ENCODE measurements at places on chromosomes 12 and 14.

DNA sequence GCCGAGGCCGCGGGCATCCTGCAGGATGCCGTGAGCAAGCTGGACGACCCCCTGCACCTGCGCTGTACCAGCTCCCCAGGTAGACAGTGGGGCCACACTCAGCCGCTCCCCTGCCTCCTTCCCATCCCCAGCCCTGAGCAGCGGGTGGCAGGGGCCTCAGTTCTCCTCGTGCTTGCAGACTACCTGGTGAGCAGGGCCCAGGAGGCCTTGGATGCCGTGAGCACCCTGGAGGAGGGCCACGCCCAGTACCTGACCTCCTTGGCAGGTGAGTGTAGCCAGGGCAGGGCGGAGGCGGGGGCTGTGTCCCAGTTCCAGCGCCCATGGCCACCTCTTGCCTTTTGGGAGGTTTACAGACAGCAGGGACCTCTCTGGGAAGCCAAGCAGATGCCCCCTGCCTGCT lies 22.9 kb downstream of the HIP1R start:
- no peak for DNase-seq

DNA sequence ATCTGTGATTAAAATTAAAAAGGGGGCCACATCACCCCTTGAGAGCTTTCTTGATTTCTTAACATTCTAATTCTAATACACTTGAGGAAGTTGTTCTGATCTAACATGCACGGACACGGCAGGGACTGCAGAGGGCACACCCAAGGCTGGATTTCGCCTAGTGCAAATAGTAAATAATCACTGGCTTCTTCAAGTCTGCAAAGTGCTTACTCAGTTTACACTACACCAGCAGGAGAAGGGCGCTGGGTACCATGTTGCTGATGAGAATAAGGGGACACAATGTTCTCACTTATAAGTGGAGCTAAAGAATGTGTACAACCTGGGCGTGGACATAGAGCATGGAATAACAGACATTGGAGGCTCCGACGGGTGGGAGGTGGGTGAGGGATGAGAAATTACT lies 34.2 kb downstream of the TBX5 start:
- no peak for DNase-seq

GRCh38 chr14:105335735-105336476 lies 21.4 kb downstream of the PACS2 start:
- no peak for DNase-seq

- DNase-seq = no peak
Observed at GRCh38 chr12:6428326-6428725, 16.4 kb upstream of the CD27 start.

DNA sequence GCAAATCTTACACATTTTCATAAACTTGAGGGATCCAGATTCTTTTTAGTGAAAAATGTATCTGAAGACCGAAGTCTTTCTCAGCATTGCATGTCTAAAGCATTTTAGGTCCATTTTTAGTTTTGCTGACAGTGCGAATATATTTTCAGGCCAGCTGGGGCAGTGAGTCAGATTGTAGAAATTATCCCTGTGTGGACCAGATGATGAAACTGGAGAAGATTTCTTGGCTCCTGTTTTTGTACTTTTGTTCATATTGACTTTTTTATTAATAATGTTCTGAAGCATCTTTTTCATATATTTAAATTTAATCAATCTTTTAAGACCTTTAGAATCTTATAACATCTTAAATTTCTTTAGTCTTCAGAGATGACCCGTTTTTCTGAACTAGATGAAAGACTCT lies 173.1 kb downstream of the FLRT2 start:
- no peak for DNase-seq

DNA sequence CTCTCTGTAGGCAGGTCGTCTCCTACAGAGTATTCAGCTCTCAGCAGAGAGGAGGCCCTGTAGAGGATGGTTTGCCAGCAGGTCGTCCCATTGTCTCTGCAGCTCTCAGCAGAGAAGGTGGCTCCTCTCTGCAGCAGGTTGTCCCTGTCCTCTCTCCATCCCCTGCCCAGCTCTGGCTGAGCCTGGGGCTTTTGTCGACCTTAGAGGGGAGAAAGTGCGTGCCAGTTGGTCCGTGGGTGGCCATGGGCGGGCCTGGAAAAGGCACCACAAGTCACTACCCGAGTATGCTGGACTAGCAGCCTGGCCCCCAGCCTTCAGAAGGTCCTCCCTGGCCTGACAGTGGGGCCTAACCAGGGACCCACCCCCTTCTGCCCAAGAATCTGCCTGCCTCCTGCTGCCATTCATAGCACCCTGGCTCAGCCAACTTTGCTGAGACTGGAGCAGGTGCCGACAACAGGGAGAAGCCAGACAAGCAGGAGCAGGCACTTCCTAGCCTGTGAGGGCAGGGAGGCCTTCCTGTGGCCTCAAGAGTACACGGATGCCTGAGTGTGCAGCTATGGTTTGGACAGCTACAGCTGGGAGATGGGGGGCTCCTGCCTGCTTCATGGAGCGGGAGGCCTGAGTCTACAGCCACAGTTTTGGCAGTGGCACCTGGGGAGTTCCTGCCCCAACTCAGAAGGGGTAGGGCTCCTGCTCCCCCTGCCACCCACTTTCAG lies 59.7 kb upstream of the KCNH3 start:
- DNase-seq = no peak

- no peak for DNase-seq
Observed at GRCh38 chr12:109782326-109782703, 50.9 kb downstream of the TRPV4 start.

GRCh38 chr12:49582850-49583249 lies 14.9 kb upstream of the MCRS1 start:
- DNase-seq = no peak

- DNase-seq = no peak
Observed at GRCh38 chr14:101508196-101508947, 52.9 kb upstream of the DIO3 start.

- DNase-seq = peak; percentile 18
Observed at GRCh38 chr12:44509471-44509870, 366.6 kb downstream of the NELL2 start.

- no peak for DNase-seq
Observed at GRCh38 chr14:22276913-22277816, 311.9 kb downstream of the DAD1 start.

DNA sequence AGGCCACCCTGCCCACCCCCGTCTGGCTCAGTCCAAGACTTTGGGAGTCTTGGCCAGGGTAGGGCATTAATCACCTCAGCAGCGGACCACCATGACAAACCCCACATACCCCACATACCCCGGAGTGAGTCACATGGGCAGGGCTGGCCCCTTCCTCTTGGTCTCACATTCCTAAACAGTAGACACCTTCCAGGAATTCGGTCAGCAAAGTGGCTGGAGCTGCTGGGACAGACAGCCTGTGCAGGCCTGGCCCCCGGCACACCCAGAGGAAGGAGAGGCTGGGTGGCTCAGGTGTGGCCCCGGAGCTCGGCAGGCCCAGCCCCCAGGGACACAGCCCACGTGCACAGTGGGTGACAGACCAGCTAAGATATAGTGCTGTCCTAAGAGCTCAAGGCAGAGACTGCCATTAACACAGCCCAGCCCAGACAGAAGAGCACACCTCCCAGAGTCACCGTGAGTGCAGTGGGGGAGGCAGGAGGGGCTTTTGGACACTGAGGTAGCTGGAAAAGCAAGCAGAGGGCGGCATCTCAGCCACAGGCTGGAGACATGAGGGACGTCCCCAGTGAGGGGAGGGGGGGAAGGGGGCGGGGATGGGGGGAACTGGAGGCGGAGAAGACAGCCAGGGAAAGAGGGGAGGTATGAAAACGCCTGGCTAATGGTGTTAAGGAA lies 24.0 kb downstream of the CCDC85C start:
- peak; percentile 31 for DNase-seq

- DNase-seq = no peak
Observed at GRCh38 chr12:11767798-11768197, 118.3 kb downstream of the ETV6 start.

GRCh38 chr14:88975043-88975830 lies 150.8 kb downstream of the TTC8 start:
- no peak for DNase-seq

DNA sequence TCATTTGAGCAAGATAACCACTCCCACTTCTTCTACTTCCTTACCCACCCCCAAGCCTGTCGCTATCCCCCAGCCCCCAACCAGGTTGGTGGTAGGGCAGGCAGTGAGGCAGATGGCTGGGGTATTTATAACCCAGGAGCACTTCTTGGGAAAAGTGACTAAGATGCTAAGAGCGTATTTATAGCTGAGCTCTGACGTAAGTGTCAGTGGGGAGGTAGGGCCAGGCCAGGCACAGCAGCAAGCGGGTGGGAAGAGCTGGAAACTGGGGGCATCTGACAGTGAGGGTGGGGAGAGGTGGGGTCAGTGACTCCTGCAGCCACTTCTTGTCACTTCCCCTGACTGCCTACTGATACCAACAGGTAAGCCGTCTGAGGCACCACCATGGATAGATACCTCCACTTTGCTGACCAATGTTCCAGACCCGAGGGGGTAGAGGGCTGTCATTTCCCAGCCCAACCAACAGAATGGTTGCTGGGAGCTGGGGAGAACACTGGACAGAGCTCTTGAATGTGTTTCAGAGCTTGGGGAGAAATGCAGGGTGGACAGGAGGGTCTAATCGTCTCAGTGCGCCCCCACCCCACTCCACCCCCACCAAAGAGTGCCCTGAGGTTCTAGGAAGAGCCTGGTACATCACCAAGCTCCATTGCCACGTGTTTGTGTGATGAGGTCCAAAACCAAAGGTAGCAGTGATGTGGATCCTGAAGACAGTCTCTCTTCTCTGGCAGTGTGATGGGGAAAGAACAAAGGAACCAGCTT lies 2.7 kb upstream of the INHBE start:
- peak; percentile 70 for DNase-seq

GRCh38 chr14:23160924-23161522 lies 22.4 kb downstream of the SLC7A8 start:
- DNase-seq = no peak

DNA sequence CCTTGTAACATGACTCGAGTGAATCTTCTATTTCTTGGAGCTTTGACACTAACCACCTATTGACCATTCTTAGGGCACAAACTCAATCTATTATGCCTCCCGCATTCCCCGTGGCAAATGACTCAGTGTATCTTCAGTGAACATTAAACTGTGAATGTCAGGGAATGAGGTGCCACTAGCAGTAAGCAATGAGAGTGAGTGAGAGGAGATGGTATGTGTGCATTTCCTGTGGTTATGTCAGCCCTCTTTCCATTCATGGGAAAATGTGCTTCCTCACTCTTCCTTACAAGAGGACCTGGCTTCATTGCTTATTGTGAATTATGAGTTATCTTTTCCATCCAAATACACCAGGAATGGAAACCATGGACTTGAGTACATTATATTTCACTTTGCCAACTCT lies 229.2 kb downstream of the EMP1 start:
- DNase-seq = peak; percentile 52

DNA sequence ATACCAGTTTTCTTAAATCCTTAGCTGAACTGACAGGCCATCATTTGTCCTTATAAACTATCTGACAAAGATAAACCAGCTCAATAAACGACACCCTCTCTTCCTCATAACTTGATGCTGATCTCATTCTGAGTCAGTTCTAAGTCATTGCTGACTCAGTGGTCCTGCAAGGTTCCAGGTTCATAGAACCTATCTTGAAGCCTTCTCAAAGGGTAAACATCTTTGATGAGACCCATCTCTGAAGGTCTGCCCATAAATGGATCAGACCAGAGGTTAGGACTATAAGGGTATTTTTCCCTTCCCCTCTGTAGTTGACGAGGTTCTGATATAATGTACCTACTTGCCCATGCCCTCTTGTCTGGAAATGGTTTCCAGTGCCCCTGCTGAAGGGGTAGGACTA lies 11.9 kb downstream of the NAA25 start:
- DNase-seq = peak; percentile 19

DNA sequence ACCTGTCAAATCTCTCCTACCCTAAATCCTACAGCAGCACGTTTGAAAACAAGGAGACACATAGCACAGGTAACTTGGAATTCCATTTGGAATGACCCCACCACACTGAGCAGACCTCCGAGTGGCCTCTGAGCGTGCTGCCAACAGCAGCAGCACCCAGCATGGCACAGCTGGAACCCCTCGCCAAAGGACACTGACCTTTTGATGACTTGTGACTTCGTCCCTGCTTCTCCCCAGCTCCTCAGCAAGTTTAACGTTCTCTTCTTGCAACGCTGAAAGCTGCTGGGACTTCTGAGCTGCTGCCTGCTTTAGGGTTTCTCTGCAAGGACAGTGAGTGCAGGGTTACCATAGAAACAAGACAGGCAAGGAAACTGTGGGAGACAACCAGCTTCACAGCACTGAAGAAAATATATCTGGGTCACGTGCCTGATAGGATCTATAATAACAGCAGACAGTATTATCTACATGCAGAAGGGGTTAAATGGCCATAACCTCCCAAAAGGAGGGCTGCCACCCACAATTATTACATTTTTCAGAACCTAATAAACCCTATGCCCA lies 43.3 kb upstream of the VPS33A start:
- no peak for DNase-seq

DNA sequence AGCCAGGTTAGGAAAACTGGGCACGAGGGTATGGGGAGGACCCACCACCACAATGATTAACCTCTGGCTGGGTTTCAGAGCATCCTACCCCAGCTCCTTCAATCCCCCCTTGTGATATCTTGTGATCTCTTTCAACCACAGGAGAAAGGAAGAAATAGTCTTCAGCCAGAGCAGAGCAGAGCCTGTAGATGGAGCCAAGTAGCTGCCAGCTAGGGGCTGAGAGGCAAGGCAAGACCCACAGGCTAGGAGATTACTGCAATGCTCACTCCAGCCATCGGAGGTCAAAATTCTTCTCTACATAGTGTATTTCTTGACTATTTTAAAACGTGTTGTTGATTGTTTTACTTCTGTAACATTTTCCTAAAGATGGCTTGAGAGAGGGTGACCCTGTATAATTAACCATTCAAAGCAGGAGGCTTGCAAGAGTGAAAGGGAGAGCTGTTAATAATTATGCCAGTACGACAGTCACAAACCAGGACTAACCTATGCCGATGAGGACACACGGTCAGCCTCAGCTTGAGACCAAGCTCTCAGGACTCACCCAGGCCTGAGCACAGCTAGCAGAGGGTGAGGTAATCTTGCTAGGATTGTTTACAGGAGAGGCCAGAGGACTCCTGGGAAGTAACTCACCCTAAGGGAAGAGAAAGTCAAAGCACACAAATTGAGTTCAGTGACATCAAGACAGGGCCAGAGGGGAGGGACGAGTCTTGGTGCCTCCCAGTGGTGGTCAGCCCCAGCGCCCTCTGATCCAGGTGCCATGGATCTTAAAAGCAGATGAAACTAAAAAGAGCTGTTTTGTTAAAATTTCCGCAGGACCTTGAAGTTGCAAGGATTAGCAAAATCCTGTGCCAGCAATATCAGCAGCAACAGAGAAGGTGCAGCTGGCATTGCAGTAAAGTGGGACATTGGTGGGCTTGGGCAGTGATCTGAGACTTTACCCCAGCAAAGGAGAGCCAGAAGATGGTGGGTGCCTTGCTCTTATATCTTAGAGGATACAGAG lies 29.8 kb upstream of the CDKN3 start:
- no peak for DNase-seq

All from BJ (cell line).